ENCODE measurements at places on chromosomes 11 and 22. TPM values are rescaled to one million over a fixed set of nuclear protein-coding genes. Genes with fewer than 3 reads are reported as not detected.

- no peak for DNase-seq
Observed at GRCh38 chr11:78525720-78526119, 48.9 kb downstream of the NARS2 start.

DNA sequence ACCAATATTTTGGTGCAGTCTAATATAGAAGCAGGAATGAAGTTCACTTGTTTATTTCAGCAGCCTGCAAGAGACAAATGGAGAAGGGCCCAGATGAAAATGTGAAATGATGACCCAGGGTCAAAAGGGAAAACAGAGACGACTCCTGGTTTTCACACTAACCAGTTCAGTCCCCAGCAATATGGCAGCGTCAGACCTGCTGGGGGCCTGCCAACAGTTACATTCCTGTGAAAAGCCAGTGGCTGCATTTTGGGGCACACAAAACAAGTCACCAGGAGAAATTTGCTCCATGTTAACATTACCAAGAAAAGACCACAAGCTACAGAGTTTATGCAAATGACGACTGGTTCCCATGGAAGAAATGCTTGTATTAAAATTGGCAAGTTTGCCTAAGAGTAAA is 80.2 kb downstream of the CCDC34 start:
- no peak for DNase-seq

DNA sequence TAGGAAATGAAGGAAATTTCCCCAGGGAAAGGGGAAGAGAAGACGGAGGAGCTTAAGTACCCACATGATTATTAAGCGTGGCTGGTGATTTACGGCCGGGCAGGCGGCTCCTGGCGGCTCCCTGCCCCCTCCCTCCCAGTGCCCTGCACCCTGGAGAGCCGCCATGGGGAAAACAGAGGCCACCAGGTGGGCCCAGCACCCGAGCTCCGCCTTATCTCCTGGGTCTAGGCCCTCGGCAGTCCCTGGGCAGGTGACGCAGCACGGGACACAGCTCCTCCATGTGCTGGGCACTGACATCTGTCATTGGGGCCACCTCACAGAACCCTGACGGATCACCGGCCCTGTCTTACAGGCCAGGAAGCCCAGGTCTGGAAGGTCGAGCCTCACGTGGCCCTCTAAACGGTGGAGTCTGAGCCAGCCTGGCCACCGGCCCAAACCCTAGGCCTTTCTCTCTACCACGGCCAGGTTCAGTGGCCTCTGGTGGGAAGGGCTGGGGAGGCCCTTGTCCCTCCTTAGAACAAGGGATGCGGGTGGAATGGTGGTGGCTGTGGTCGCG is 60.2 kb upstream of the PPARA start:
- DNase-seq = no peak

GRCh38 chr22:39146256-39147101 is 6.0 kb downstream of the CBX7 start:
- DNase-seq = no peak

DNA sequence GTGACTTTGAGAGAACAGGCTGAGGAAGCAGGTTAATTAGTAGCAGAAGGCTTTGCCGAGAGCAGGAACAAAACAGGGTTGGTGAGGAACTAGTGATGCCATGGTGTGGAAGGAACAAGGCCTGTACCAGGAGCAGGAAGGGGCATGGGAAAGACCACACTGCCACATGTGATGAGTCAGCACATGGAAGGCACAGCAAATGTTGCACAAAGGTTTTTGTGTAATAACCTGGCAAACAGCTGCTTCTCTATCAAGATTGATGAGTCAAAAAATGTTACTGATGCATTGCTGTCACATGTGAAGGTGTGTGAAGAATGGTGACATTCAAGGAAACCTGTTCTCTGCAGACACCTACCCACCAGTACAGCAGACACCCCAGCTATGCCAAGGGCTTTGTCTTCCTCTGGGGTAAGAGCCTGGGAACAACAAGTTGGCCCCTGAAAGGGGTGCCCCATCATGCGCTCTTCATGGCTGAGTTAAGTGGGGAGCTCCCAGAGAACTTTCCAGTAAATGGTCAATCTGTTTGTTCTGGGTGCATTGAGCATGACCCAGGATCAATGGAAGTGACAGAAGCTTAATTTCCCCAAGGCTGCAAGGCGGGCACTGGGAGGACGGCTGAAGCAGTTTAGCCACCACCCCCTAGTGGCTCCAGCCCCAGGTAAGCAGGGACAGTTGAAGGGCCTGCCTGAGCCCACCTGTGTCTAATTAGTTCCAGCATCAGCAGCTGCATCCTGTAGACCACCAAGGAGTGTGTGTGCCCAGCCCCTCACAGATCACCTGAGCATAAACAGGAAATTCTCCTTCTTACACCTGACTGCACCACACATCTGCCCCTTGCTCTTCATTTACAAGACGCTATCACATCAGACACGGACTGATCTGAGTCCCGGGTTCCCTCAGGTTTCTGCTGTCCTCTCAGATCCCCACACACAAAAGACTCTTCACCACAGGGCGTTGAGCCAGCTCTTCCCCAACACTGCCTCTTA is 47.6 kb downstream of the GGTLC2 start:
- DNase-seq = no peak

- DNase-seq = no peak
Observed at GRCh38 chr11:126162306-126163030, 49.0 kb downstream of the RPUSD4 start.

GRCh38 chr11:112150517-112150916 is 13.4 kb downstream of the IL18 start:
- no peak for DNase-seq

DNA sequence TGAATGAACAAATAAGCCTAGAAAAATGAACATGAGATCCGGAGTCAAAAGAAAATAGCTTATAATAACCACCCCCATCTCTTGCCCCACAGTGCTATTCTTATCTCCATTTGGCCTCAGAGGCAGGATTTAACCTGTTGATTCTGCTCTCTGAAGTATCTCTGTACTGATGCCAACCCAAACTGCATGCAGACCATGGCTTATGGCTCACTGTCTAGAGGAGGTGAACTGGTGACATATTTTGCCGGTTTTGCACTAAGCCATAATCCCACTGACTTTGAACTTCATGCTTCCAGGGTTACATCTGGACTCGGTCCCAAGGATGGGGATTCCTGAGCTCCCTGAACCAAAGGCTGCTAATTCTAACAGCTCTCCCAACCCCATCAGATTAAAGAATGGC is 397.1 kb downstream of the TENM4 start:
- DNase-seq = no peak

GRCh38 chr22:44088976-44089570 is 65.0 kb downstream of the PARVB start:
- no peak for DNase-seq

- no peak for DNase-seq
Observed at GRCh38 chr11:8870411-8871170, 40.4 kb upstream of the AKIP1 start.

GRCh38 chr11:46407635-46408034 is 16.1 kb upstream of the CHRM4 start:
- no peak for DNase-seq

DNA sequence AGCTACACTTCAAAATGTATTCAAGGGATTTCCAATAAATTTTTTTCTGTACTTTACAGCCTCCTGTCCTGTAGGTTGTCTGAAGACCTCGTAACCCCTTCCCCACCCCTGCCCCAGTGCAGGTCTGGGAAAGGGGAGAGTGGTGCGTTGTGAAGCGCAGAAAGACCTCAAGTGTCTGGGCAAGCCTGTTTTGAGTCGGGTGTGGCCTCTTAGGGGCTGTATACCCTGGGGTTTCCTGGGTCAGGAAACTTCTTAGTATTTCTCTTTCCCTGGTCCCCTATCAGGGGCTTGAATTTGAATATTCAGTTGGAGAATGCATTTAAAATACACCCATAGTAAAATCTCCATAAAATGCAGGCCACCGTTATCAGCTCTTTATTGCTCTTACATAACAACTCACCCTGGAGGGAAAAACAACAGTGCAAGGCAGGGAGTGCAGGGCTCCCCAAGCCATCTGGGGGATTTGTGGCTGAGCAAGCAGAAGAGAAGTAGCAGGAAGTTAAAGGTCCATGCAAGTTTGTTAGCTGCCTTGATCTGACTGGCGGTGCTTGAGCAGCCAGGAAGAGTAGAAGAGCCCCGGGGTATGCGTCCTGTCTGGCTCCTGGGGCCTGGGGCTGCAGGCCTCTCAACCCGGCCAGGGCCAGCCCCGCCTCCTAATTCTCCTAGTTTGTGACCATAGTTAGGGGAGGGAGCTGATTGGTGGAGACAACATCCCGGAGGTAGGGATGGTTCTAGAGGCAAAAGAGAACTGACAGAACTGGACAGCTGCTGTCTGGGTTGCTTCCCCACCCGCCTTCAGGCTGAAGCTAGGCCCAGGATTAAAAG is 25.7 kb downstream of the ARHGAP1 start:
- no peak for DNase-seq

DNA sequence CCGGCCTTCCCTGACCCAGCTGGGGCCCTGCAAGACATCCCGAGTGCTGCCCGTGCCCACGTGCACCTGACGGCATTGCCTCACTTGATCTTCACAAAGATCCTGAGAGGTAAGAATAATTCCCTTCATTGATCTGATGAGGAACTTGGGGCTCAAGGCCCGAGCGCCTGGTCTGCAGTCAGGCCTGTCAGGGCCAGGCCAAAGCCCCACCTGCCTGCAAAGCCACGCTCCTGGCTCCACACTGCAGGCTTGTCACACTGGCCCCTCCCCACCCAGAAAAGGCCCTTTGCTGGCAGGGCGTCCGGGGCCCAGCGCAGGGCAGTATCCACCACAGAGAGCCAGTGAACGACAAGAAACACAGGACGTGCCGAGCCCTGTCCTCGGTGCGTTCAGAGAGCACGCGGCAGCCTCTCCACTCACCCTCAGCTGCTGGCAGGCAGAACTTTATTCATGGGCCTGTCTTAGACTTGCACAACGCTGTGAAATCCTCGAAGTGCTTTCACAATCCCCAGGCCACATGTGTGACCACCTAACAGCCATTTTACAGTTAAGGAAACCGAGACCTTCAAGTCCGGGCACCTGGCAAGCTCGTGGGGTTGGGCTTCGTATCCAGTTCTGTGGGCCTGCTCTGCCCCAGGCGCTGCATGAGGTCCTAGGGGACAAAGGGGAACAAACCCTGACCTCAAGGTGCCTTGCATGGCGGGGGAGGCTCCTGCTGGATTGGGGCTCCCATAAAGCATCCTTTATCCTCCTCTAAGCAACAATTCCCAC is 14.8 kb downstream of the KIAA0930 start:
- no peak for DNase-seq

TMPRSS13 gene
- total RNA-seq = not detected

NFRKB gene
- 58.8 TPM for total RNA-seq

Measured in Panc1 (cell line).